ENCODE measurements at places on chromosomes 7 and 10.

DNA sequence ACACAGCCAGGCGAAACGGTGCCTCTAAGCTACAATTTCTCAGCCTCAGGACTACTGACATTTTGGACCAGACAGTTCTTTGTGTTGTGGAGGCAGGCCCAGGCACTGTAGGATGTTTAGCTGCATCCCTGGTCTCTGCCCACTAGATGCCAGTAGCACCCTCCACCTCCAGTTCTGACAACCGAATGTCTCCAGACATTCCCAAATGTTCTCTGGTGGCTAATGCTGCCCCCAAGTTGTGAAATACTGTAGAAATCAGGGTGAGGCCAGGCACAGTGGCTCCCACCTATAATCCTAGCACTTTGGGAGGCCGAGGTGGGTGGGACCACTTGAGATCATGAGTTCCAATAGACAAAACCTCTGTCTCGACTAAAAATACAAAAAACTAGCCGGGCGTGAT lies 18.2 kb downstream of the HNRNPF start:
- peak; percentile 77 for DNase-seq

DNA sequence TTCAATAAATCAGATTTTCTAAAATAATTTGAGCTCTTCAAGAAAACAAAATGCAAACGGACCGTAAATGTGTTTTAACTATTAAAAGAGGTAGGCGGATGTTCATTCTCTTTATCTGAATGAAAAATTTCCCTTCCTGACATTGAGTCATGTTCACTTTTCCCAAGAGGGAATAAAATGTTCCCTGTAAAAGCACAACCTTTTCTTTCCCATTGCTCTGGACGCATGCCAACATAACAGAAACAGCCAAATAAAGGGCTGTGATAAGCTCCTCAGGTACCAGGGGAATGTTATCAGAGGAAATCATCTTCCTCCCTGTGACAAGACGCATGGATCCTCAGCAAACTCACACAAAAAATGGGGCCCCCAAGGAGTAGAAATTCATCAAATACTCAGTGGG lies 251.8 kb downstream of the MTERF1 start:
- DNase-seq: no peak

DNA sequence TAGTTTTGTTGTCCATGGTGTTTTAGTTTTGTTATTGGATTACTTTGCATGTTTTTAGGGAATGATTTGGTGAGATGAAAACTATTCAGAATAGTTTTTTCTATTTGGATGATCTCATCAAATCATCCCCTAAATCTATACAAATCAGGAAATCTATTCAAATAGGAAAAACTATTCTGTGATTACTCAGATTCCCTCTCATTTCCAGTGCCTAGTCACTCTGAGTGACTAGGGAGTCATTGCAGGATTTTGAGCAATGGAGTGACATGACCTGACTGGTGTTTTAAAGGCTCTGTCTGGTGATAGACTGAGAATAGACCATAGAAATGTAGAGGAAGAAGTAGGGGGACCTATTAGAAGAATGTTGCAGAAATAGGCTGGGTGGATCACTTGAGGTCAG lies 72.4 kb downstream of the TPST1 start:
- no peak for DNase-seq

- peak; percentile 25 for DNase-seq
Measured at GRCh38 chr10:61964059-61964709, 62.7 kb downstream of the ARID5B start.

- DNase-seq: peak; percentile 56
Measured at GRCh38 chr7:143979359-143979758, 20.8 kb upstream of the OR6B1 start.

DNA sequence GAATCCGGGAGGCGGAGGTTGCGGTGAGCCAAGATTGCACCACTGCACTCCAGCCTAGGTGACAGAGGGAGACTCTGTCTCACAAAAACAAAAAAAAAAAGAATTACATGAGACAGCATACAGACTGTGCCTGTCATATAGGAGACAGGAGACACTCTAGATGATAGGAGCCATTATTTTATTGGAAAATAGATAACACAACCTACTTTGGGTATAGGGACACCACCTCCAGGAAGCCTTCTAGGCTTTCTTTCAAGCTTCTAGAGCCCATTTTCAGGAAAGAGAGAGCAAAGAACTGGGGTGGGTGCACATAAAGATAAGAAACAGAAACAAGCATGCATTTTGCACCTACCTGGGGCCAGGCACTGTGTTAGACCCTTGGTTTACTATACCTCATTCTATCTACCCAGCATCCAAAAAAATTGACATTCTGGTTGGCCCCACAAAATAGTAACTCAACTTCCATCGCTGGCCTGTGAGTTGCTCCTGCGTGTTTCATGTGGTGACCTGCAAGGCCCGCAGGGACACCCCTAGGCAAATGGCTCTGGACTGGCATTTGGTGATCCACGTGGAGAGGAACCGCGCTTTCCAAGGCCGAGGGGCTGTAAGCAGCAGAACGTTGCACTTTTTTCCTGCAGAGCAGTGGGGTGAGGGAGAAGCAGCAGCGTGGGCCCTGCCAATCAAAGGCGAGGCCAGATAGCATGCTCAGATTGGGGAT lies 57.1 kb upstream of the CACUL1 start:
- no peak for DNase-seq

GRCh38 chr10:60299961-60300883 lies 89.5 kb downstream of the ANK3 start:
- DNase-seq: peak; percentile 38

DNA sequence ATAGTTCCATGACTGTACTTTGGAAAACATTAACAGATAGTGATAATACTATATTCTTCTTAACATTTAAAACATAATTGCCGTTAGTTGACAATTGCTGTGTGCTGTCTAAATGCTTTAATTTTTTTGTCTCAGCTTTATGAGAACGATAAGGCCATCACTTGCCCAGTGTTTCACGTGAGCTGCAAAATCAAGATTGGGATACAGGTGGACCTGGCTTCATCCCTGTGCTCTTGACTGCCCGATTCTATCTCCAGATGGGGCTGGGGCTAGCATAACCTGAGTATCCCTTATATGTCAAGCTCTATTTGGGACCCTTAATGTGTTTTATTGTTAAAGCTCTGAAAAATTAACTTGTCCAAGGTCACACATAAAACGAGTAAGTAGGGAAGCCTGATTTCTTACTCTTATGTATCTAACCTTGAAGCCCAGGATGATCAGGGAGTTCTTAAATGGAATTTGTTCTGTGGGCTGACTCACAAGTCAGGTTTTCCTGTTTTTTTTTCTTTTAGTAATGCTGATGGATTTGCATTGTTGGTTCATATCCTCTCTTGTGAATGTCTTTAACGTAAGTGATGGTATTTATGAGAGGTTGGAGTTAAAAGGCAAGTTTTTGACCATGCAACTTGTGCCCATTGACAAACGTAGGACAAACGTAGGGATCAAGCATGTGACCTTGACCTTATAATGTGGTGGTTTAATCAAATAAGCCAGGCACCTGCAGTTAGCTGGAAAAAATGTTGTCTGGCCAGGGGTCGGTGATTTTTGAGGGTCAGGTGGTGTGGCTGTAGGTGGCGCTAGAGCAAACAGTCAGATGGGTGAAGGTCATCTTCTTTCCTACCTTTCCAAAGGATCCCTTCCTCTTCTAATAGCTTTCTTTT lies 3.6 kb downstream of the PRKAR2B start:
- no peak for DNase-seq

- DNase-seq: no peak
Measured at GRCh38 chr10:14748441-14748840, 26.3 kb downstream of the FAM107B start.

DNA sequence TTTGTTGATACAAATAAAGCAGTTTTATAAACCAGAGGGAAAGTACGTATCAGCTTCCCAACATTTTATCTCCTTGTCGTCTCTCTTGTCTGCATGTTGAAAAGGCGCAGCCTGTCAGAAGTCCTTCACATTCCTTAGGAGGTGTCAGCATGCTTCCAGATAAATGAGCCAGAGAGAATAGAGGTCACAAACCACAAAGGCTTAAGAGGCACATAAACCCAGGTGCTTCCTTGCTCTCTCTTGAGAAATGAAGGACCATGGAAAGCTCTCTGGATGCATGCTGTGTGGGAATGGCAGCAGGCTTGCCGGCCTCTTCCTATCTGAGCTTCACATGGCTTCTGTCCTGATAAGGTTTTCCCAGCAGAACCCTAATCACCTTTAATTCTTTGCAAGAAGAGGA lies 448.5 kb downstream of the XPNPEP1 start:
- DNase-seq: no peak

GRCh38 chr10:43093423-43094076 lies 16.7 kb downstream of the RET start:
- no peak for DNase-seq

- DNase-seq: peak; percentile 81
Measured at GRCh38 chr10:34655286-34656170, 159.6 kb downstream of the PARD3 start.

Measured in fibroblast of villous mesenchyme (primary cell).